ENCODE measurements at places on chromosomes 5 and 9.

- DNase-seq, result no peak
Observed at GRCh38 chr9:22142671-22143070, 133.6 kb upstream of the CDKN2B start.

DNA sequence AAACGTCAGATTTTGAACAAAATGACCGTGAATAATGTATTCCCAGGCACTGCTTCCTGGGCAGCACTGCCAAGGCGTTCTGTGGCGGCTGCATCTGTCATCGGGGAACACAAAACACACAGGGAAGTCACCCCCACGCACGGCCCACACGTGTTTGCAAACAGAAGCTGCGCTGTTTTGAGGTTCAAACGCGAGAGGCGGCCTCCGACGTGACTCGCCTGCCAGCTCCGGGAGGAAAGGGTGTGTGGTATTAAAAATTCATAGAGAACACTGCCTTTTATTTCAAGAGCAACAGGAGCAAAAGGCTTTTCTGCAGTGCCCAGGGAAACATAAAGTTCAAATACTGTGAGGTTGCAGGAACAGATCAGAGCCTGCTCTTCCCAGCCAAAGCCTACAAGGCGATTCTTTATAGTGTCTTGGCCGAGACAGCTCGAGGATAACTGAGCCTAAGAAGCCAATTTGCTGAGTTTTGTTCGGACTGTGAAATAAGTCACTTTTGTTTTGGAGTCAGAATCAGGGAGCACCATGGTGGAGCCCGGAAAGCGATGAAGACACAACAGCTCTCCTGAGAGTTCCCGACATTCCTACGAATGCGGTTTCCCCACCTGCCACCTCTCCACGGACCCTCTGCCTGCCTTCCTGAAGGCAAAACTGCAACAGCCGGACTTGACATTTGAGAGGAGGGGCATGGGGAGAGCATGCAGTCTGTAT, 115.3 kb upstream of the IRX2 start:
- DNase-seq, result no peak

DNA sequence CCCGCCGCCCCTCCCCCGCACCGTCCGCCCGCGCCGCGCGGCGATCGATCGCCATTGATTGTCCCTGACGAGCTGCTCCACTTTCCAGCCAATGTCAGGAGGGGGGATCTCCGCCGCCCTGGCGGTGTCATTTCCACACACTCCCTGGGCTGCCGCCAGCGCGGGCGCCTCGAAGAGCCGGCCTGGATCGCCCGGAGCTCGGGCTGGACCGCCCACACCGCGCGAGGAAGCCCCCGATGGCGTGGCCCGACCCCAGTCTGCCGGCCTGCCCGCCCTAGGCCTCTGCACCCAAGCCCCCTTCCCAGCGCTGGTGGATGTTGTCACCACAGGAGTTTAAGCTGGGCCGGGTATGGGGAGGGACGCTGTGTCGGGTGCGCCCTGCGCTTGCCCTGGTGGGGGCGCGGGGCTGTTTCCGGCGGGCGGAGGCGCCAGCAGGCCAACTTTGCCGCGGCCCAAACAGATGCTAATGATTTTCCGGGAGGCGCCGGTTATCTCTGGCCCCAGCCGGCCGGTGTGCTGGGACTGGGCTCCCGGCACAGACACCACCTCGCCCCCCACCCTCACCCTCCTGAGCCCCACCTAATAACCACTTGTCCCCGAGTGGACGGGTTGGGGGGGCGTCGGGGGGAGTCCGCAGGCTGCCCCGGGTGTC, 10.6 kb upstream of the CXXC5 start:
- DNase-seq, result peak; percentile 88

DNA sequence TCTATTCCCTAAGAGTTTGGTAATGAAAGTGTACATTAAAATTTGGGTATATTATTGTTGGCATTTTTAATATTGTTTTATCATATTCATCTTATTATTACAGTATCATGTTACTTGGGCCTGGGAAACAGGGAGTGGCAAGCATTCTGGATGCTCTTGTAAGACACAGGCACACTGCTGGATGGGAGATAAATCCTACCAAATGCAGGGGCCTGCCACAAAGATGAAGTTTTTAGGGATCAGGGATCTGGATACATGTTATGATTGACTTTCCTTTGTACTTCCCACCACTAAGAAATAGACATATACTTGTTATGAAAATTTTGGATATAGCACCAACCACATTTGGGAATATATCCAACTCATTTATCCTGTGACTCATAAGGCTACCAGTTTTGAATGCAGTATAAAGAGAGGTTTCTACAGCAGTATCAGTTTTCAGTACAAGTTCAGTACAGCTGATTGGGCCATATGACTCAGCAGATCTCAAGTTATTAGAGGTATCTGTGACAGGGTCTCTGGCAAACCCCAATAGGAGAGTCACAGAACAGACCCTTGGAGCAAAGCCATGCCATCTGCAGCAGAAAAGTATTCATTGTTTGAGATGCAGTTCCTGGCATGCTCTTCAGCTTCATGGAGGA, 360.1 kb downstream of the DMAC1 start:
- DNase-seq, result peak; percentile 18

- no peak for DNase-seq
Observed at GRCh38 chr5:68746220-68746619, 347.6 kb upstream of the SLC30A5 start.

DNA sequence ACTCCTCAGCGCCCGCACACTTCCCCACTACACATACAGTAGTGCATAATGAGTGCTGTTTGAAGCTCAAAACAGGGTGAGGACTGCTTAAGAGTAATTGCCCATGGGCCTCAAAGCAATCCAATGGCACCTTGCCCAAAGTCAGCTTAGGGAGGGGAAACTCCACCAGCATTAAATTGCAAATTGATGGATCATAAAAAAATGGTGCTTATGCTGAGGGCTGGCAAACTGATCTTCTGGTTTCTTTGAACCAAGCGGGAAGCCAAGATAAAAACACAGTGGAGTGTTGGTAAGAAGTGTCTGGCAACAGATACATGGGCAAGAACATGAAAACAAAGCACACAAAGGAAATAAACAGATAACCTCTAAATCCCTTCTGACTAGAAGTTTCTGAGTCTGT, 28.0 kb downstream of the TLE1 start:
- no peak for DNase-seq

All from muscle of back (tissue), 13 donors.